ENCODE measurements at places on chromosomes 1 and 21. TPM values are rescaled to one million over a fixed set of nuclear protein-coding genes. Genes with fewer than 3 reads are reported as not detected.

PMVK gene
- 4.4 TPM for total RNA-seq

C1orf226 gene
- total RNA-seq: 0.83 TPM

S100A2 gene
- total RNA-seq: 1.4 TPM

TTC34 gene
- total RNA-seq: 0.18 TPM

AIM2 gene
- total RNA-seq: 0.46 TPM
